ENCODE measurements at places on chromosomes 12 and 14. TPM values are rescaled to one million over a fixed set of nuclear protein-coding genes. Genes with fewer than 3 reads are reported as not detected.
A peak's percentile ranks its signal among the peaks of the same experiment; 100 is the strongest.

The SLCO1B1 gene
- not detected for total RNA-seq

- no peak for DNase-seq
Measured at GRCh38 chr14:75783184-75783583, 122.1 kb downstream of the TTLL5 start.

The MED6 gene
- 59.2 TPM for total RNA-seq

The AKAP3 gene
- total RNA-seq = 2.4 TPM

The CD69 gene
- 10.3 TPM for total RNA-seq

- no peak for DNase-seq
Measured at GRCh38 chr12:24360057-24360456, 410.6 kb upstream of the SOX5 start.

GRCh38 chr14:75717729-75718128 is 56.7 kb downstream of the TTLL5 start:
- no peak for DNase-seq

DNA sequence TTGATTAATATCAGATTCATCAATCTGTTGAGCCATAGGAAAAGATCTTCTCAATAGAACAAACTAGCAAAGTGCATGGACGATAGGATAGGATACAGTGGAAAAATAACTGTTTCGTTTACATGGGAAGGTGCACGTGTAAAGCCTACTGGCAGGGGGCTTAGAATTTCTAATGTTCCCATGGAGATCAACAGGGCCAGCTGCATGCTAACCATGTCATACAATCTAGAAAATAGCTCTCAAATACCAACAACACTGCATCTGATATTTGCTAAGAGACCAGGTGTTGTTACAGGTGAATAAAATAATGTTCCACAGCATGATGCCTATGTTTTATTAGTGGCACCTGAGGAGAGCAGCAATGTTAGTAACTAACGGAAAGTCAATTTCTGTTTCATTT is 72.5 kb downstream of the ACSS3 start:
- no peak for DNase-seq

DNA sequence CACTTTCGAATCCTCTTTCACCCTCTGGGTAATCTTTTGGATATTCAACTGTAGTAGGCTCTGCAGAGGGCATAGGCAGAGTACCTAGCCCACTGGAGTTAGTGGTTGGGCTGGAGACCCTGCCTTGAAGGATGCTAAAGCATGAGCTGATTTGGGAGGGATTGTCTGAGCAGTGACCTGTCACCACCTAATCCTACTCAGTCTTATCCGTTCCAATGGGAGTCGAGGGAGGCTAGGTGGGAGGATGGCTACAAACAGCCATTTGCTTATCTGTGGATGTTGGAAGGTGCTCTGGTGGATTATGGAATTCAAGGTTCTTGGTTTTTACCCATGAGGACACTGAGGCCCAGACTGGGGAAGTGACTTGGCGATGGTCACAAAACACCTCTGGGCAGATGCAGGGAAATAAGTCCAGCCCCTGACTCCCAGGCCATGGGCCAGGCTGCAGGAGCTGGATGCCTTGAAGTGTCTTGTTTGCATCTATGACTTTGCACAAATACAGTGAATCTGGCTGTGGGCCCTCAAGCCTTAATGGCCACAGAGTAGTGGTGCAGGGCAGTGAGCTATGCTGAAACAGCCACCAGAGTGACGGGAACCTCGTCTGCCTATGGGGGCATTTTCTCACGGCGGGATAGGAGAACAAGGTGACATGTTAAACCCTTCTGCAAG is 3.7 kb downstream of the KMT5A start:
- peak; percentile 49 for DNase-seq

The PNN gene
- total RNA-seq = 214 TPM

DNA sequence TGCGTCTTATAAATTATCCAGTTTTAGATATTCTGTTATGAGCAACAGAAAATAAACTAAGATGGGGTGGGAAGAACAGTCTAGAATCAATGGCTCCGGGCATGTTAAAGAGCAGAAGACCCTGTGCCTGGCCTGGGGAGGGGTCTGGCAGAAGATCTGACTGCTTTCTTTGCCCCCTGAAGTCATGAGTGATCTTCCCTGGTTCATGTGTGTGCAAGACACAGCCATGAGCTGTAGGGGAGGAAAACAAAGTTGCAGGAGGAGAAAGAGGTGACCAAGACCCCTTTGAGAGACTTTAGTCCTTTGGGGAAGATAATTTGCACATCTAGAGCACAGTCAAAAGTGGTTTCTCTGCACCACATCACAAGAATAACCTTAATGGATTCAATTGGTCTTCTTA is 4.8 kb downstream of the LACRT start:
- DNase-seq = no peak

The NOVA1 gene
- total RNA-seq = not detected

GRCh38 chr14:95901054-95901453 is 24.4 kb downstream of the TUNAR start:
- no peak for DNase-seq

DNA sequence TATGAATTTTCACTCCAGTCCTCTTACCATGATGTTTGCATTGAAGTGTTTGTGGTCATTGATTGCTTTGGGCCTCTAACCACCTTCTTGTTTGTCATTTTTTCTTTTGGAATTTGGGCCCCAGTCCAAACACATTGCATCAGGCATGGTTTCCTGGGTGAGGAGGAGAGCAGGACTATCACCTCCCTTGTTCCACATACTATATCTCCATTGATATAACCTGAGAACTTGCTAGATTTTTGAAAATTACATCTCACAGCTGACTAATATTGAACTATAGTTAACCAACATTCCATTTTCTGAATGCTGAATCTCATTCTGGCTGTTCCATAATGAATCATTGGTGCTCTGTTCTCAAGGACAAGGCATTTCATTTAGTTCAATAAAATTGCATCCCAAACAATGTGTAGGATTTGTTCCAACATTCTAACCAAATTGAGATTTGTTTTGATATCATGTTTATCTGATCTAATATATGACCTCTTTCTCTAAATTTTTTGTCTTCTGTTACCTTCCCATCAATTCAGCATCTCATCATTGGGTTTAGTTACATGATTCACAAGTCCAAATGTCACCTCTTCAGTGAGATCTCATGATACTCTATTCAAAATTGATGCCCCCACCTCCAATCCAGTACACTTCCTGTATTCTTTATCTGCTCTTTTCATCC is 329.0 kb downstream of the ZFP36L1 start:
- DNase-seq = no peak

DNA sequence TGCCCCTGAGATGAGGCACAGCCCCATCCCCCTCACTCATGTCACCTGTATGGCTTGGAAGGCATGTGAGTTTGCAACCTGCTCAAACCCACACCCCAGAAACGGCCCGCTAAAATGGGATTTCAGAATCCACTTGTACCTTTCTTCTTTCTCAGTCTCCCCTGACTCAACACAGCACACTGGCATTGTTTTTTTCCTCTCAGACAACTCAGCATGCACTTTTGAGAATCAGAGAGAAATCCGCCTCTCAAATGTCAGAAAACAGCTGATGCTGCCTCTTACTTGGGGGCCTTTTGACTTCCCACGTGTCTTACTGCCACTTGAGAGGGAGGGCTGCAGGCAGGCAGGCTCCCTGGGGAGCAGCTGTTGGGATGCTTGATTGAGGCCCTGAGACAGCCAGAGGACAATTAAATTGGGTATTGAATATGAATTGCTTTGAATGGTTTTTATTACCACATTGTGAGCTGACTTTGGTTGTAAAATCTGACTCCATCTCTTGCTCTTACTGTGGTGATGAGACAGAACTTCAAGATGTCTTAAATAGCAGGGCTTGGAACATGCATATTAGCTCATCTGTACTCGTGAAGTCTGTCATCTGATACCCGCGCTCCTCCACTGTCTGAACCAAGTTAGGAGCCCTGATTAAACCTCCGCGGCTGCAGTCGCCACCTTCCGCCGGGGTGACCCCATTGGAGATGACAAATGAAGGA is 96.6 kb downstream of the APAF1 start:
- DNase-seq = no peak

The RERG gene
- not detected for total RNA-seq

DNA sequence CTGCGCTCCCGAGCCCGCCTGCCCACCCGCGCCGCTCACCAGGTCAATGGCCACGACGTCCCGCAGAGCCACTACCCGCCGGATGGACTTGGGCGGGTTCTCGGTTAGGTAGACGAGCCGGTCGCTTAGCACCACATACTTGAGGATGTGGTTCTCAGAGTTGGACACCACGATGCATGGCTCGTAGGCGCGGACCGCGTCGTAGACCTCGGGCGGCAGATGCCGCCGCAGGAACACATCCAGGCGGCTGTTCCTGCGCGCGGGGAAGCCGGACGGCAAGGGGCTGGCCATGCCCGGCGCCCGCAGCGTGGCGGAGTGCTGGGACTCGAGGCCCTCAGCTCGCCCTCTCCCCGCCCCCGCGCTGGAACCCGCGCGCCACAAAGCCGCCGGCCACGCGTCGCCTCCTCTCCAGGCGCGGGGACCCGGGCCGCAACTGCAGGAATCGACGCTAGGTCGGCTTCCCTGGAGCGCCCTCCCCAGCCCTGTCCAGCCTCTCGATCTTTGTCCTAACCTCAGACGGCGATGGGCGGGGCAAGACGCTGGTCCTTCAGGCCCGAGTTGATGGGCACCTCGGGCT is at the start of gene C12orf56:
C12orf56 (minus strand) TSS at position 484 of the 577 bp plus-strand sequence; CDS start at position 291, 193 bp downstream.
- no peak for DNase-seq

GRCh38 chr12:48978291-48978740 is at the start of gene WNT1:
TSS of gene WNT1 (plus strand) at chr12:48978322. CDS start at chr12:48978651, 329 bp downstream.
- DNase-seq = no peak

GRCh38 chr12:93664573-93665138 is 12.5 kb upstream of the CRADD start:
- no peak for DNase-seq

The STK38L gene
- 29.9 TPM for total RNA-seq

The GLT1D1 gene
- total RNA-seq = 0.32 TPM
